ENCODE measurements at places on chromosomes 6 and 20.

DNA sequence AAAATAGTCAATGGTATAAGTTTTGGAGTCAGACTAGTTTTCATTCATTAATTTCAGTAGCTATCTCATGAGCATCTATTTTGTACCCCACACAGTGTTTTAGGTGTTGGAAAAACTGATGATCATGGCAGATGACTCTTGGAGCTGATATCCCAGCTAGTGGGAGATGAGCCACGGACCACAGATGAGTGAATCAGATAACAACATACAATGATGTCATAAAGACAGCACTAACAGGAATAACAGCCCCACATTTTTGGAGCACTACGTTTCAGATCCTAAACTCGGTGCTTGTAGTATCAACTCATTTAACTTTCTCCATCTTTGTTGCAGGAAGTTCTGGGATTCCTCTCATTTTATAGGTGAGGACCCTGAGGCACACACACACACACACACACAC, 67.8 kb upstream of the EDN3 start:
- DNase-seq, result no peak

GRCh38 chr6:129510950-129511349, 199.0 kb downstream of the ARHGAP18 start:
- DNase-seq, result no peak

- no peak for DNase-seq
These were observed 12.4 kb upstream of the RNF24 start for GRCh38 chr20:4027590-4028265.

DNA sequence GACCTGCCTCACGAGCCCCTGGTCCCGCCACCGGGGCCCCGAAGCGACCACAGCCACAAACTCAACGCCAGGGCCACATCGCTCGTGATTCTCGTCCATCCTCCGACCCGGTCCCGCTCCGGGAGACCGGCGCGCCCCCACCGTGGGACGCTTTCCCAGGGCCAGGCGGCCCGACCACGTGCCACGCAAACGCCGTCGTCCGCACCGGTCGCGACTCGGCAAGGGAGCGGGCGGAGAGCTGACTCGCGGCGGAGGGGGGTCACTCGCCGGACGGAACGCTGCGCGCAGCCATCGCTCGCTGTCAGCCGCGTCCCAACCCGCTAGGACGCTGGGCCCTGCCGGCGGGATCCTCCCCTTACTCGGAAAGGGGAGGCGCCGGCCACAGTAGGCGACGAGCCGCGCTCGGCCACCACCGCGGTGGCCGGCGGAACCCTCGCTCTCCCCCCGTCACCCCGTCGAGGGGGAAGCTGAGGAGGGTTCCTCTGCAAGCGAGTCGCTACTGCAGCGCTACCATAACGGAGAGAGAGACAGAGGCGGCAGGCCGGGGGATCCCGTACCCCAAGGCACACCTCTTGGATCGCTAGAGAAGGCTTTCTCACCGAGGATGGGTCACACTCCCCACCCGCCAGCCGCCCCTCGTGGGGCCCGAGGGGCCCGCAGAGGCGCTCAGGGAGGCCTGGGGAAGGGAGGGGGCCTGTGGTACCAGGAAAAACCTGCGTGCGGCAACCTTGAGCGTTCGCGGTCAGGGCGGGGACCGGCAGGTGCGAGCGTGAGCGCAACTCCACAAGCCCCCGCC, 511.8 kb upstream of the ZNF337 start:
- DNase-seq, result peak; percentile 20

GRCh38 chr20:35271073-35271882, 6.6 kb downstream of the MMP24OS start:
- no peak for DNase-seq

DNA sequence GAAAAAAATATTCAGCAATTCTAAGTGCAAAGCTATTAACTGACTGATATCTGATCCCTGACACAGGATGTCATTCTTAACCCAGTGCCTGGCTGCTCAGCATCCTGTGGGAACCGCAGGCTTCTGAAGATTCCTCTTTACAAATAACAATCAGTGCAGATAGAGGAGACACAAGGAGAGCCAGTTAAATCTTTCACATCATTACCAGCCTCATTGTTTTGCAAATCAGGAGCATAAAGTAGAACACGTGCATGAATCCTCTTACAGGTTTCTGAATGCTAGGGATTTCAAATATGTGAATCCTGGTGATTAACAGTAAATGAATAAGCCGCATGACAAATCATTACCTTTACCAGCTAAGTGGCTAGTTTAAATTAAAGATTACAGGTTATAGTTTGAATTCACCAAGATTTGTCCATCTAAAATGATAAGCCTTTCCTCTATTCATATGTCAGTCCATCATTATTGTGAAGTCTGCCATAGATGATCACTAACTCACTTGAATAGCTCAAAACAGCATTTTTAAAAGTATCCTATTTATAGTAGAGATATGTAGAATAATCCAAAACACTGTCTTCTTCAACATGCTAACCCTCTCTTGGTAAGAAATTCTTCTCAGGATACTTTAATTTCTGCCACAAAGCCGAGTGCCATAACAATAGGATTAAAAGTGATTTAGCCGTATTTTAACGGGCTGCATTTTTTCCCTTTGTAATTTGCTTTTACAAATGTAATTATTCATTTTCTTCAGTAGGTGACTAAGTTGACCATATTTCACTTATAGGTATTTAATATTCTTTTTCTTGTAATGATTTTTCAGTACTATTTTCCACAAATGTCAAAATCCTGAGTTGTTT, 367.3 kb upstream of the EPHA7 start:
- no peak for DNase-seq

- no peak for DNase-seq
These were observed 18.0 kb upstream of the BHLHE23 start for GRCh38 chr20:63024573-63025392.

GRCh38 chr6:29509711-29510110, 22.0 kb upstream of the MAS1L start:
- no peak for DNase-seq

GRCh38 chr20:6680441-6680840, 87.0 kb upstream of the BMP2 start:
- no peak for DNase-seq

- DNase-seq, result no peak
These were observed 109.9 kb upstream of the TIAM2 start for GRCh38 chr6:154885214-154885613.

DNA sequence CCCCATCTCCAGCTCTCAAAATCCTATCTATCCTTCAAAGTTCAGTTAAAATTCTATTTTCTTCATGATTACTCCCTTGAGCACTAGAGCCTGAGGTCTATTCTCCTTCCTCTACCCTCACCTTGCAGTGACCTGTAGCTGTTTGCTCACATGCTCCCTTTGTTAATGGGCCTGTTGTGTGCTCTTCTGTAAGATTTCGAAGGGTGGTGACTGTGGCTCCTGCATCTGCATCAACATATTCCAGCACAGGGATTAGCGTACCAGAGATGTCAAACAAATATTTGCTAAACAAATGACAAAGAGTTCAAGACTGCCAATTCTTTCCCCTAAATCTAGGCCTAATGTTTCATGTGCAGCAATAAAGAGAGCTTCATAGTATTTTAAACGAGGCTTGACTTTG, 69.5 kb downstream of the ELOVL5 start:
- DNase-seq, result no peak

GRCh38 chr6:255751-256083, 36.6 kb upstream of the DUSP22 start:
- no peak for DNase-seq

DNA sequence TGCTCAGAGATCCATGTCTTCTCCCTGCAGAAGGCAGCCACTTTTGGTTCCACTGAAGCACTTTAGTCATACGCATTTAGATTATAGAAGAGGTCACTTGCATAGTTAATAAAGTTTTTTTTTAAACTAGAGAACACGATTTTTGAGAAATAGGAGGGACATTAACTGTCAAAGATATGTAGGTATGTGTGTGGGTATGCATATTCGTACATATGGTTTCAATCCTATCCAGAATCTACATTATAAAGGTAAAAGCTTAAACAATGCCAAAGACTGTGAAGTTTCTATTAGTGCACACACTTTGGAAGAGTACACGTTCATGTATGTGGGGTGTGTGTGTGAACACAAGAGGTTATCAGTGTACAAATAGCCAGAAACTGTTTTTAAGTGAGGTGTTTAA, 103.2 kb downstream of the BTBD3 start:
- DNase-seq, result no peak

DNA sequence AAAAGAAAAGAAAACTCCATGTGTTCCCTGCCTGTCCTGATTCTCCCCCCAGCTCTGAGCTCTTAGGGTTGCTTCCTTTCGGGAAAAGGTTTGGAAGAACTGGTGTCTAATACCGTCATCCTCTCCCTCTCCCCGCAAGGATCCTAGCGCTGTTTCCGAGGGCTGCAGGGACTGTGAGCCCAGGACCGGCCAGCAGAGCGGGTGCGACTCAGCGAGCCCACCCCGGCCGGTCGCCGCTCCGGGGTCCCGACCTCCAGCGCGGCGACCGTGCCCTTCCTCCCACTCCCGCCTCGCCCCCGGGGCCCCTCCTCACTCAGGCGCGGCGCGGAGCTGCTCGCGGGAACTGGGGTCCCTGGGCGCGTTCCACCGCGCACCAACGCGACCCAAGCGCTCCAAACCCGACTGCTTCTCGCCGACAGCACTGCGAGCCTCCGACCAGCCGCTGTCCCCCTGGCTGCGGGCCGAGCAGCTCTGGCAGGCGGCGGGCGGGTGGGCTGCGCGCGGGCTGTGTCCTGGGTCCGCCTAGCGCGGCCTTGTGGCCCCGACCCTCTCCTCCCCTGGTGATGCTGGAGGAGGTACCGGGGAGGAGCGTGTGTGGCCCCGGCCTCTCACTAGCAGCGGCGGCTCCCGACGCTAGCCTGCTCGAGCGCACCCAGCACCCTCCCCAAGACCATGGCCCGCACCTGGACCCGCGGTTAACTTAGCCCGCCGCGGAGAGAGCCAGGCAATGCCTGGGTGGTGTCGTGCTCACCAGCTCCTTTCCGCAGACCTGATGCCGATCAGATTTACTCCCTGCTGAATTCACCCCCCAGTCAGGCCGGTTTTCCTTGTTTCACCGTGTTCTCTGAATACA, at the start of gene PLA2G7:
Gene PLA2G7 (minus strand): TSS at position 509 of the 853 bp plus-strand sequence. CDS start 12,484 bp downstream, outside the sequence.
- DNase-seq, result no peak

DNA sequence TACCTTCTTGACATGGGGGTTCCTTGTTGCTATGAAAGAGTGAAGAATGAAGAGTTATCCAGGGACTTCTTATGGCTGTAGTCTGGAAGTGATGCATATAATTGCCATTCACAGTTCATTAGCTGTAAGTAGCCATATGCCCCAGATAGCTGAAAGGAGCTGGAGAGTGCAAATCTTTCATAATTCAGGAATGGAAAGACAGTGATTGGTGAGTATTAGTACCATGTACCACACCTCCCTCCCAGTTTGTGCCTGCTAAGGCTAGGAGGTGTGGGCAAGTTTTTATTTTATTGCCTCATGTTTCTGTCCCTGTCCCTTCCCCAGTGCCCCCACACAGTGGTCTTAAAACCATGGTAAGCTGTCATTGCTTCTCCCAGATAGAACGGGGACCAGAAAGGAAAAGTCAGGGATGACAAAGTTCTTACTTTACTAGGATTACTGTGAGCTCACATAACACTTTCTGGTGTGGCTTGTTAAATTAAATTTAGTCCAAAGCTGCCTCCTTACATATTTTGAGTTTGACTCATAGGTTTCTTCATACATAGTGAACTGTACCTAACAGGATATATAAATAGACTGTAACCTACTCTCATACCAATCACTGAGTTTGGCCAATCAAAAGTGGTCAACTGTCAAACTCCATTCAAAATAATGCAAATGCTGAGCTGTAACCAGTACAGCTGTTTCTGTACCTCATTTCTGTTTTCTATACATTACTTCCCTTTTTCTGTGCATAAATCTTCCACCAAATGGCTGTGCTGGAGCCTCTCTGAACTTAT, 119.4 kb downstream of the RFPL4B start:
- DNase-seq, result no peak

DNA sequence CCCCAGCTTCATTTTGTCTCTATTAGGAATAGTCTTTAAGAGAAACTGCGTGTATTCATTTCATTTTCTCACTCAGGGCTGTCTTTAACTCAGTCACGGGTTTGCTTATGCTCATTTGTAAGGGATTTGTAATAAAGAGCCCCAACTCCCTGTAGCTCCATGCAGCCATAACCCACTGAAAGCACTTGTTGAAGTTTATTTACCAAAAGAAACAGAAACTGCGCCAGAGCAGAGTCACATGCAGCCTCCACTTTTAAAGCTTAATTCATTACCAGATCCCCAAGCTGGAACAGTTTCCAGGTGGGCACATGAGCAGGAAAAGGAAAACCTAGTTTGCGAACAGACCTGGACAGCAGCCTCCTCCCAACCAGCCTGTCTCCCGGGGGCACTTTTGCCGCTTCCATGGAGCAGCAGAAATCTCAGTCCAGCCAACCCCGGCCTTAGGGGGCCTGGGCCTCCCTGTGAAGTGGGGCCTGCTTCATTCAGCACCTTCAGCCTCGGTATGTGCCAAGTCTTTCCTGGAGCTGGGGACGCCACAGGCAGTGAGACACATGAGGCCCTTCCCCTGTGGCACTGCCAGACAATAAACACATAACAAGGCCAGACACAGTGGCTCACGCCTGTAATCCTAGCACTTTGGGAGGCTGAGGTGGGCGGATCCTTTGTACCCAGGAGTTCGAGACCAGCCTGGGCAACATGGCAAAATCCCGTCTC, 4.5 kb downstream of the BCAS4 start:
- DNase-seq, result no peak

DNA sequence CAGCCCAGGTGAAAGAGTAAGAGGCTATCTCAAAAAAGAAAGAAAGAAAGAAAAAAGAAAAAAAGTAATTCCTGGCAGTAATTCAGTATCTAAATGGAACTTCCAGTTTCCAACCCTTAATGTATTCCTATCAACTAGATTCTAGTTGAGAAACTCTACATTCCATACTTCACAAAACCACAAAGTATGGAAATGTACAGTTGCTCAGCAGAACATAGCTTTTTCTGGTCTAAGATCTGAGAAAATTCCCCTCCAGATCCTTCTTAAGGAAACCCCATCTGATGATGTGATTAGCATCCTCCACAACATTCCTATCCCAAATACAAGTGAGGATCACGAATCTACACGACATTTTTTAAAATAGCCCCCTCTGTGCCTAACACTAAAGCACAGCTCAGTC, 3.6 kb downstream of the ARMH2 start:
- DNase-seq, result no peak

DNA sequence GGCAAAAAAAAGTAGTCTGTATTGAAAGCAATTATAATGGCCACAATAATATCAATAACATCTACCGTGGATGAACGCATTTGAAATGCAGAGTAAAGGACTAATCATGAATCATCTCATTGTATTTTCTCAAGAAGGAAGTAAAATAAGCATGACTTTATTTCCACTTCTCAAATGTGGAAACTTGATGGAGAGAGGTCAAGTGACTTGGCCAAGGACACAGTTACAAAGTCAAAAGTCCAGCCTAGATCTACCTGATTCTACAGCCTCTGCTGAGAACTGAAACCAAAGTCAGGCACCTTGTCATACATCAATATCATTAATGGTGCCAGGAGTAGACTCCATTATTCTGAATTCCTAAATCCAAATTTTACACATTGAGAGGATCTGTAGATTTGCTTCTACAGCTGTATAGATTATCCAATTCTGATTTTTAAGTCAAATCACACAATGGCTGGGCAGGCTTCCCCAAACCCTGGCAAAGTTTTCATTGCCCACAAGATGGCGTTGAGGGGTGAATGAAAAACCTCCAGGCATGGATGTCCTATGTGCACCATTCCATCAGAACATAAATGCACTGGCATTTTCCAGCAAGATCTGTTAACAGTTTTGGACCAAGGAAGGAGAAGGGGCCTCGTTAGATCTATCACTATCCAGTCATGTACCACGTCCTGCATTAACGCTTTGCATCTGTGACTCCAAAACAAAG, 423.1 kb downstream of the MAFB start:
- no peak for DNase-seq

Data from activated CD8-positive, alpha-beta memory T cell treated with anti-CD3 and anti-CD28 coated beads, Interleukin-2, amount 50 U/mL, for 4 hours (primary cell).